Activated CD8-positive, alpha-beta T cell treated with anti-CD3 and anti-CD28 coated beads for 36 hours (primary cell): ENCODE measurements at places on chromosomes 16 and 17. TPM values are rescaled to one million over a fixed set of nuclear protein-coding genes. Genes with fewer than 3 reads are reported as not detected.

DNA sequence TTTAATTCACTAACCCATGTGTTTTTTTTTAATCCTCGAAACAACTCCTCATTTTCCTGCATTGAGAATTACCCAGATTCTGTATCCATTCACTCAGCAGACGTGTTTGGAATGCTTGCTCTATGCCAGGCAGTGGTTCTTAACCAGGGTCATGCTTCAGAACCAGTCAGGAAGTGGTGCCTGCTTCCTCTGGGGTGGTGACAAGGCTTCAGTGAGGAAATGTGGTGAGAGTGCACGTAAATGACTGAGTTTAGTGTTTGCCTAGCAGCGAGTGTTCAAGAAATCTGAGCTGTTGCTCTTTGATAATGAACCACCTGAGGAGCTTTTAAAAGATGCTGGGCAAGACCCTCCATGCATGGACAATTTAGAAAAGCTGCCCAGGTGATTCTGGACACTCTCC lies 9.9 kb downstream of the ZFP90 start:
- DNase-seq, result peak; percentile 63

- no peak for DNase-seq
Measured at GRCh38 chr17:20281860-20282259, 185.5 kb downstream of the LGALS9B start.

Gene XYLT1
- total RNA-seq, result 8.9 TPM

Gene HOXB4
- 1.7 TPM for total RNA-seq

DNA sequence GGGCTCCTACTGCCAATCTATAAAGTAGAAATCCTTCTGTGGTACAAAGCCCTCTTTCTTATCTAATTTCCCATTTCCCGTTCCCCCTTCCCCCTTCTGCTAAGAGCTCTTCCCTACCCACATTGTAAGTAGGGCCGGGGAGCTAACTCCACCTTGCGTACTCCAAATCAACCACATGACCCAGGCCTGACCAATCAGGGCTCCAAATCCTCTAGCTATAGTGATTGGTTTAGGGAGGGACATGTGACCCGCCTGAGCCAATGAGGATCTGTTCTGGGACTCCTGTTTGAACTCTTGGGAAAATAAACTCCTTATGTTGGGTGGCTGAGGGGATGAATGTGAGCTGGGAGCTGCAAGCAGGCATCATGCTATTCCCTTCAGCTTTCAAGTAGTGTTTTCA lies 40.9 kb upstream of the MEOX1 start:
- DNase-seq, result peak; percentile 47

DNA sequence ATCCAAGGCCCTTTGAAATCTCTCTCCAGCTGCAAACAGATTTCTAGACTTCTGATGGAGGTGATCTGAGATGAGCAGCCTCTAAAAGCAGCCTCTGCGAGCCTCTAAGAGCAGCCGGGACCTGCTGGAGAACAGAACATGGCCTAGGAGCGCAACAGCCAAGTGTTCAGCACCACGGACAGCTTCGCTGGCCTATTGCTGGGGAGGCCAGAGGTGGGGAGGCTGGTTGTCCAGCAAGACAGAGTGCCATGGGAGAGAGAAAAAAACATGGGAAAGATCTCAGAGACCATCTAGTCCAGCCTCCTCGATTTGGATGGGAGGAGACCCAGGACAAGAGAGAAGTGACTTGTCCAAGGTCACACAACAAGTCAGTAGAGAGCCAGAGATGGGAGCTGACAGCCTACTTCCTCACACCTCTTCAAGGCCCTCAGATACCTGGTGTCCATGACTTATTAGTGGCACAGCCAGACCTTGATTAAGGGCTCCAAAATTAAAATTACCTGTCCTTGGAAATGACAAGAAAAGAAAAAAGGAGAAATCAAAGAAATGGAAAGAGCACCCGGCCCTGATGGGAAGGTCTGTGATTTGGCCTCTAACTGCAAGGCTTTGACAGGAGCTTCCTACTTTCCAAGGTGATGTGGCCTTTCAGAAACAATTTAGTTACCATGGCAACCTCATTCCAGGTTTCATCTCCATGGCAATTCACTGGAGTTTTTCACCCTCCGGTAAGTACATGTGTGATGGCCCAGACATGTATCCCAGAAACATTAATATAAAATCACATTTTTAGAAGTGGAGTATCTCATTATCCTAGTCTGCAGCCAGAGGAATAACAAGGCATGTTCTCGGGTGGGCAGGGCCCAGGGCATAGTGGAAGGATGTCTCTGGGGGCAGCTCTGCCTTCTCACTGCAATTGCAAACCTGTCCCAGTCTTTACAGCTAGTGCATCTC lies 14.5 kb downstream of the RPRML start:
- no peak for DNase-seq

Gene AURKB
- total RNA-seq, result 170 TPM

Gene SCNN1B
- not detected for total RNA-seq

Gene TM4SF5
- total RNA-seq, result not detected

DNA sequence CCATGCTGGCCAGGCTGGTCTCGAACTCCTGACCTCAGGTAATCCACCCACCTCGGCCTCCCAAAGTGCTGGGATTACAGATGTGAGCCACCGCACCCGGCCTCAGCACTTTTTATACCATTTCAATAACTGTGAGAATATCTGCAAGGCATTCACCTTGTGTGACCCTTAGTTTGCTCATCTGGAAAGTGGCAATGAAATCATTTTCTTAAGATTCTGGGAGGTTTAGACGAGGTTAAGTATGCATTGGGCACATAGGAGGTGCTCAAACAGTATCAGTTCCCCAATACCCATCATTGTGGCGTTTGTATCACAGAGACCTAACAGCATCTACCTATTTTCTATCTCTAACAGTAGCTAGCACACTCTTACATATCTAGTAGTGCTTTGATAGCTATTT lies 481.9 kb upstream of the ERCC4 start:
- no peak for DNase-seq

DNA sequence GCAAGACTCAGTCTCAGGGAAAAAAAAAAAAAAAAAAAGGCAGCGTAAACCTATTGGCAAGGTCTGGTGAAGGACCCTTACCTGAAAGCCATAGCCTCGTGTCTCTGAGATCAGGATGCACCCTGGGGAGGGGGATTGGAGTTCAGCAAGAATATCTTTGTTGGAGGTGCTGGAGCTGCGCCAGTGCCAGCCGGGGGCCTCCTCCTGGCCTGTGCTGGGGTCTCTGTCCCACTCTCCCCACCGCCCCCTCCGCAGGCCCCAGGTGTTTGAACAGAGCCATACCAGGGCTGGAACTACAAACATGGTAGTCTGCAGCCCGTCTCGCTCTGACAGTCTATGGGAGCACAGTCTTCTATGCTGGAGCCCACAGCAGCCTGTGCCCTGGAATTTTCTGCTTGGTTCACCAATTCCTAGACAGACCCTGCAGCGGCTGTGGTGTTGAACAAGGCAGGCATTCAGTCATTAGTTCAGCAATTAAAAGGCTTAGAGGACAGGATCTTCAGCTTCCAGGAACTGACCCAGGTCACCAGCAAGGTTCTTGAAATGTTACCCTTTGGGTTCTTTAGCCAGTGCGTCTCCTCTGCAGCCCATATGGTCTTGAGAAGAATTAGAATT lies 42.2 kb upstream of the KIFC3 start:
- no peak for DNase-seq

DNA sequence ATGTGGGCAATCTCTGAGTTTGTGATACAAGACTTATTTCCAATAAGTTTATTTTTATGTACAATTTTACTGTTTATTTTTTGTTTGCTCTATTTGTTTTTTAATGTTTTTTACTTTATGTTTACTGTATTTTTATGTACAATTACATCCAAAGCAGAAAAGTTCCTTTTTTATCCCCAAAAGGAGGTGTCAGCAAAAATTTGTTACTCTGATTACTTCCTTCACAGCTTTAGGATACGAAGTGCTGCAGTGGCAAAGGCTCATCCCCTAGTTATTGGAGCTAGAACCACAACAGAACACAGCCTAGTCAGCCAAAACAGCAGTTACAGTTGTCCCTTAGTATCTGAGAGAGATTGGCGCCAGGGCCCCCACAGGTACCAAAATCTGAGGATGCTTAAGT lies 35.7 kb downstream of the IST1 start:
- no peak for DNase-seq

GRCh38 chr17:77375917-77376651 lies 235.3 kb downstream of the SEC14L1 start:
- DNase-seq, result peak; percentile 91

DNA sequence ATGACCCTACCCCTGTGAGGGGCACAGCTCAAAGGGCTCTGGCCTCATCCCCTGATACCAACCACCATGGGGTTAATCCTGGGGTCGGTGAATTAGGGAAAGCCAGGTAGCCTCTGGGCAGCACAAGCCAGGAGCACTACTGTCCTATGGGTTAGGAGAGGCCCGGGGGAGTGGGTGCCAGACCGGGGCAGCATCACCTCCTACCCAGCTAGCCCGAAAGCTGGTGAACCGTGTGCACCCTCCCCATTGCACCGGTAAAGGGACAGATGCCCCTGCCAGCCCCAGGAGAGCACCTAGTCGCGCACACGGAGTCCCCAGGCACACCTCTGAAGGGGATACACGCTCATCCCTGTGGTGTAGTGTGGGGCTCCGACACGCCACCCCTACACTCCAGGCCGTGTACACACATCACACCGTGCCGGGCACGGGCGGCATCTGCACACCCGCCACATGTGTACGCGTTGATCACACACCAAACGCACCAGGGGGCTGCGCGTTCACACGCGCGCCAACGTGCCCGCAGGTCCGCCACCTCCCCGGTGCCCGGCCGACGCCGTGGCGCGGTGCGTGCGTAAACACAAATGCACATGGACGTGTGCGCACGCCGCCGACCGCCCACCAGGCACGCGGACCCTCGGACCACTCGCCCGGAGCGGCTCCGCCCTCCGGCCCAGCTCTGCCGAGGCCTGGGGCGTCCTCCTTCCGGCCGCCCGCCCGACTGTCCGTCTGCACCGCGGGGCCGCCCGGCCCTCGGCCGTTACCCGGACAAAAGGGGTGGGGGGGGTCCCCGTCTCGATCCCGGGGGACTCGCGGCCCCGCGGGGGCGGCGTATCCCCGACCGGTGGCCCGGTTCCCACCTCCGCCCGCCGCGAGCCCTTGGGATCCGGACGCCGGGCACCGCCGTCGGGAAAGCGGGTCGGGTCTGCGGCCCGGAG lies 785 bp downstream of the UBALD1 start:
- peak; percentile 51 for DNase-seq

GRCh38 chr17:43860927-43861622 lies 14.1 kb downstream of the CD300LG start:
- no peak for DNase-seq

GRCh38 chr17:74882517-74883240 lies 9.9 kb upstream of the FDXR start:
- no peak for DNase-seq

DNA sequence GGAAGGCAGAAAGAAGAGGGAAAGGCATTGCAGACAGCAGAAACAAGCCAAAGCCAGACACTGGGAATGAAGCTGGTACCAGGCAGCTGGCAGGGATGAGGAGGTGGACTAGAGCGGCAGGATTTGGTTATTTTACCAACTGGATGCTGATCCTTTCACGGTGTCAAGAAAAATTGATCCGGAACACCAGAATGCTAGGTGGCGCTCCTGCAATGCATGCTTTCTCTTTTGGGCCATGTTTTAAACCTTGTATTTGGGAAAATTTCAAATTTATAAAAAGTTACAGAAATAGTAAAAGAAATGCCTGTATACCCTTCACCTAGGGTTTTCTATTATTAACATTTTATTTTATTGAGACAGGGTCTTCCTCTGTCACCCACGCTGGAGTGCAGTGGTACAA lies 224.7 kb downstream of the SOX9 start:
- DNase-seq, result no peak

Gene PCGF2
- 0.50 TPM for total RNA-seq

DNA sequence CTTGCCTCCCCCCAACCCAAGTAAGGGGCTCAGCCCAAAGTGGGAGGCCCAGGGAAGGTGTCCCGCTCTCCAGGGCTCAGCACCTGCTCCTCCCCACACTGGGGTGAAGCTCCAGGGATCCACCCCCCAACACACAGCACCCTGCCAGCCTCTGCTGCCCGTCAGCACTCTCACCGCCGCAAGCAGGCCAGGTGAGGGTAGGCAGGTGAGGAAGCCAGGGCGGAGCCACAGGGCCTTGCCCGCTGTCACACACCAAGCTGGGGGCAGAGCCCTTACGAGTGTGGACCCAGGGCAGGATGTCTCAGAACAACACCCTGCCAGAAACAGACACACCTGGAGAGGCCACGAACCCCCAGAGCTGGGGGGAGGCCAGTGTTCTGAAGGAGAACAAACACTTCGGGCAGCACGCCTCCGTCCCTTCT lies 19.5 kb downstream of the PLLP start:
- no peak for DNase-seq

Gene IRF8
- total RNA-seq, result 221 TPM

DNA sequence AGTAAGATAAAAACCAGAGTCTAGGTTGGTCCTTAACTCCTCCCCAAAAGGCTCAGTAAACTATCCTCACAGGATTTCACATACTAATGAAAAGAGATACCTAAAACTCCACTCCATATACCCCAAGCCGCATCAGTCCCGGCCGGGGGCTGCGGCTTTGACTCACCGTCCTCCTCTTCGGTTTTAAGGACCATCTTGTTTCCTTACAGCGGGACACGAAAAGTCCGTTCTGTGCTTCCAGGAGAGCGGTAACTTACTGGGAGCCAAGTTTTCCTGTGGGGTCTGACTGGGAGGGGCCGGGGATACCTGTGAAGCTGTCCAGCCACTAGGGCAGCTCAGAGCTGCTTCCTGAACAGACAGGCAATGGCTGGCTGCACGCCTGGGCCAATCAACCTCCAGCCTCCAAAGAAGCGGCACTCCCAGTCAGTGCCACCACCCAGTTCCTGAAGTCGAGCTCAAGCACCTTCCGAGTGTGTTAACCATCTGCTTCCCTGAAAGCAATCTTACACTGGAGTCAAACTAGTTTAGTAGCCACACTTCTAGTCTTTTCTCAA lies 45.5 kb downstream of the CYTH1 start:
- DNase-seq, result peak; percentile 74

GRCh38 chr17:55318081-55318480 lies 53.3 kb downstream of the HLF start:
- no peak for DNase-seq

DNA sequence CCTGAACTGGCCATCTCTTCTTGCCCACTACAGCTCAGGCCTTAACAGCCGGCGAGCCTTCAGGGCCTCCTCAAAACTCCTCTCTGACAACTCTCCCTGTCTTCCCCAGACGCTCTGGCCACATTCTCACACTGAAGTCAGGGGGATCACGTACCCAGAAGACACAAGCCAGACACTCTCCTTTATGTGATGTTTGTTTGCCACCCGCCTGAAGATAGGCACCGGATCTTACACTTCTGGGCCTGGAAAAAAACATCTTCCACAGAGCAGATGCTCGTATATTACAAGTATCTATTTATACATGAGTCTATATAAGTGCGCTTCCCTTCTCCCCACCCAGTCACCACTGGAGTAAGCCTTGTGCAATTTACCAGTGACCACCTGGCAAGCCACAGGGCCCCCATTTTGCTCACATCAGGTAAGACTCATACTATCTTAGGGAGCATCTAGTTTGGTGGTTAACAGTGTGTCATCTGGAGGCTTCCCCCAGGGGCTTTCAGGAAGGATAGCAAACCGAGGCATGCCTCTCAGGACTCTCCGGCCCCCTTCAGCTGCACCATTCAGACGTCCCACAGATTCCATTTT lies 349.4 kb downstream of the SOX9 start:
- no peak for DNase-seq
